ENCODE measurements at places on chromosomes 4 and X.

DNA sequence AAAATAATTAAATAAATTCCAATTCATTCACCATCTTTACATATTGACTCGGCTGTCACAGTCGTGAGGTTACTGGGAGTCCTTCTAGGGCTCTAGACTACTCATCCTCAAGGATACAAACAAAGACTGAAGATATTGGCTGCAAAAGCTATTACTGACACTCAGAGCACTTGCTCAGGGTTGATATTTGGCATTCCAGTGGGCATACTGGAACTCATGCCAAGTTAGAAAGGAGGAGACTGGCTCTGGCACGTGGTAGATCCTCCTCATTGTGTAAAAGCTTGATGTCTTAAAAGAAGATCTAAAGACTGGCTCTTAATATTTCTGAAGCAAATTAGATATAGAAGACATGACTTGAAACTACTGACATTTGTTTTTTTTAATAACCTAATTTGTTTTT is 172.7 kb downstream of the GPM6A start:
- DNase-seq, result no peak

DNA sequence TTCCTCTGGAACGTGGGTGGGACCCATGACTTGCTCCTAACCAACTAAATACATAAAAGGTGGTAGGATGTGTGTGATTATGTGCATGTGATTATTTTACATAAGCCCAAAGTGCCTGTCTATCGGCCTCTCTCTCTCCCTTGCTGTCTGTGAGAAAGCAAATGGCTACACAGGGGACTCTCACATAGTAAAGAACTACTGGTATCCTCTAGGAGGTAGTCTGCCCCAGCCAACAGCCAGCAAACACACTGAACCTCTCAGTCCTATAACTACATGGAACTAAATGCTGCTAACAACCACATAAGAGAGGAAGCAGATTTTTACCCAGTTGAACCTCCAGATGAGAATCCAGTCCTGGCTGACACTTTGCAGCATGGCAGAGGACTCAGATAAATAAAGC is 1249.4 kb downstream of the ADGRL3 start:
- DNase-seq, result no peak

GRCh38 chr4:176539091-176539784 is 219.5 kb downstream of the SPCS3 start:
- DNase-seq, result no peak

DNA sequence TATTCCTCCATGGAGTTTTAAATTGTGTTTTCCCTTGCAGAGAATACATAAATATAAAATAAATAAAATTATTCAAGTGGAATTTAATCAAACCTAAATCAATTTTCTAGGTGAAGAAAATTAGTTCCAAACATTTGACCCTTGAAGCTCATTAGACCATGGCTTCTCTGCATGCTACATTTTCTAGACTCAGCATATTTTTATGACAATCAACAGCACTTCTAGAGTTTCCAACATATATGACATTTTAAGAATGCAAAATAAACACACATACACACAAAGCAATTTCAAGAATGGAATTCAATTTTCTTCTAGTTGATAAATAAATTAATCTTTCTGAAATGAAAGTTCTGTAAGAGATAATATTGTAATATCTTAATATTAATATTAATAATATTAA is 1083.9 kb upstream of the INTU start:
- no peak for DNase-seq

All from Panc1 (cell line).